ENCODE measurements at places on chromosomes 12 and 14. TPM values are rescaled to one million over a fixed set of nuclear protein-coding genes. Genes with fewer than 3 reads are reported as not detected.

GRCh38 chr12:93183940-93184671 lies 193.6 kb upstream of the NUDT4 start:
- DNase-seq = no peak

GRCh38 chr14:59728304-59728703 lies 142.3 kb downstream of the RTN1 start:
- no peak for DNase-seq

DNA sequence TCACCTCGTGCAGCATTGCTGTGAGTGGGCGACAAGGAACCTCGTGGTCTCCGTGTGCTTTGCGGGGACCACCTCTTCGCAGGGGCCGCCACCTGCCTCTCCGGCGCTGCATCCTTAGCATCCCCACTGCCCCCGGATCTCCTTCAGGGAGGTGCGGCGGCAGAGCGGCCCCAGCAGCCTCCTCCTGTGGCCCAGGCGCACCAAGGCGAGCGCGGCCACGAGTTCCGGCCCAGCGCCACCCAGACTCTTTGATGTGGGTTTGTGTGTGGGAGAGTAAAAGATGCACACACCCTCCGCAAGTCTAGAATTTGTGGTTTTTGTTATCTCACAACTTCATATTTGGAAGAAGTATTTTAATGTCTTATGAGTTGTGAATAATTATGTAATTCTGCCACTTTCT lies 118.8 kb upstream of the DIO3 start:
- DNase-seq = peak; percentile 78

DNA sequence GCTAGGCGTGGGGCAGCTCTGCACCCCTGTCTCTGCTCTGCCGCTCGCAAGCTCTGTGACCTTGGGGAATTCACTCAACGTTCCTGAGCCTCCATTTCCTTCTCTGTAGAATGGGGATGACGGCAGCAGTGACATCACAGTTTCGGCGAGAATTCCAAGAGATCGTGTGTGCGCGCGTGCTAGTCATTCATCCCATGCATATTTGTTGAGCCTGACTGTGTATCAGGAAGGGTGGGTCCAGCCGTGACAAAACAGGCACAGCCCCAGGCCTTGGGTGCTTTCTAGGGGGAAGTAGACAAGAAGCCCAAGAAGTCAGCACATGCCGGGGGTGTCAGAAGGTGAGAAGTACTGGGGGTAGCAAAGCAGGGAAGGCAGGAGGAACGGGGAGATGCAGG lies 145.6 kb upstream of the NCOR2 start:
- DNase-seq = no peak

The CLEC2D gene
- total RNA-seq = 199 TPM

The PTGDR gene
- total RNA-seq = 0.12 TPM

DNA sequence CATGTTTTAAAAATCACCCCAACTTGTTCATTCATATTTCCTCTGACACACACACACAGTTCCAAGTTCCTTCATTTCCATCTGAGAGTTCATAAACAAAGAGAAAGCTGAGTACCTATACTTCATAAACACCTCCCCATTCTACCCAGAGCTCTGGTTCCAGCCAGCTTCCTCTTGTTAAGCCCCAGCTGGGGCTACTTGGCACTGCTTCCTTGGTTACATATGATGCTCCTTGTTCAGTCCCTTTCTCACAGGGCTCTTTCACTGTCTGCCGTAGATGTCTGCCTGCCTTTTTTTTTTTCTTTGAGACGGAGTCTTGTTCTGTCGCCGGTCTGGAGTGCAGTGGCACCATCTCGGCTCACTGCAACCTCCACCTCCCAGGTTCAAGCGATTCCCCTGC lies 77.5 kb downstream of the COX16 start:
- no peak for DNase-seq

DNA sequence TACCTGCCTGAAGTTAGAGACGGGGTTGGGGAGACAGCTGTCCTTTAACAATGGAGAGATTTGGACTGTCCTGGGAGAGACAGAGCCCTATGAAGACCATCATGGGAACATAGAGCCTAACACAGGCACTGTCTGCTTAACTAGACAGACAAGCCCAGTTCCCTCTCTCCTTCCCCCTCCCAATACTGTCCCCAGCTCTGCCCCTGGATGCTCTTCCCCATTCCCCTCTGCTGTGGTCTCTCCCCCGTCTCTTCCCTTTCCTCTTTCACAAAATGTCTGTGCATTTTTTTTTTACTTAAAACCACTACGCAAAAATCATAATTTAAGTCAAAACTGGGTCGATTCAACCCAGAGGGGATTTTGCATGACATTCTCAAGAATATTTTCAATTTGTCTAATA lies 232.9 kb downstream of the CHST11 start:
- DNase-seq = no peak

- DNase-seq = no peak
Measured at GRCh38 chr14:101891471-101891870, 72.9 kb upstream of the DYNC1H1 start.

The KCNJ8 gene
- total RNA-seq = not detected

GRCh38 chr14:97633131-97633738 lies 836.1 kb downstream of the VRK1 start:
- DNase-seq = no peak

The PIWIL1 gene
- not detected for total RNA-seq
